DMS 273 treated with DMSO at 0.1 percent for 48 hours (cell line): ENCODE measurements at places on chromosomes 5 and 9.
A peak's percentile ranks its signal among the peaks of the same experiment; 100 is the strongest.

DNA sequence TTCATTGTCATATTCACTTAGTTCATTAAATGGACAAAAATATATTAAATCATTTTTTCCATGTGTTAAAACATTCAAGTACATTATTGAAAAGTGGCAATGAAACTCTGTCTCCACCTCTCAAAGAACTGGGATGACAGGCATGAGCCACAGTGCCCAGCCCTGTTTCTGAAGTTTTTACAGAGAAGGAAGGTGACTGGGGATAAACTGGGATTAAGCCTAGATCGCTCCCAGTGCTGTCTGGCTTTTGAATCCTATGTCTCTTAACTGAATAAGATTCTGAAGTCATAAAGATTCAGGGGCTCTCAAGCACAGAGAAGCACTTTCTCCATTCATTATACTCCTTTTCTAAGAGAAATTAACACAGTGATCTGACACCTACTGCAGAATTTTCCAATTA is 88.3 kb downstream of the SLC38A9 start:
- DNase-seq: no peak

DNA sequence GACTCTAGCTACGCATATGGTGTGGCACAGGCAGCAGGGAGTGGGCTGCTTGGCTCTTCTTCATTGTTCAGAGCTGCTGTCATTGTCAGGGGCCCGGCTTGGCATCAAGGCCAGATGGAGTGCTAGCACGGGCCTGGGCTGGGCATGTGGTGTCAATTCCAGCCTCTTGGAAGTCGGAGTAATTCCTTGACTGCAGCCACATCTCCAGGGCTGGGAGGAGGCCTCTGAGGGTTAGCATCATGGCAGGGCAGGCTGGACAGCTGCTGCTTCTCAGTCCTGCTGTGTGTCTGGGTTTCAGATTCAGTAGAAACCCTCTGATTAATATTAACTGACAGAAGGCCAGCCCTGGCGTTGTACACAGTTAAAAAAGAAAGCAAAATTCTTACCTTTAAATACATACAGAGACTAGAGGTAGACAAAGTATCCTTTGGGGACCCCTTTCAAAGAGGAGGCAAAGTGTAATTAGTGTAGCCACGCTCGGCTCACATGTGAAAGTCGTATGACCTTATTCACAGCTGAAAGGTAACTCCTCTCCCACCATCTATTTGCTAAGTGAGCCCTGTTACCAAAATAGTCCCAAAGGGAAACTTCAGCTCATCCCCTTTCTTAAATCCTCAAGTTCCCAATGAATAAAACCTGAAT is 126.4 kb downstream of the DOCK2 start:
- peak; percentile 83 for DNase-seq

DNA sequence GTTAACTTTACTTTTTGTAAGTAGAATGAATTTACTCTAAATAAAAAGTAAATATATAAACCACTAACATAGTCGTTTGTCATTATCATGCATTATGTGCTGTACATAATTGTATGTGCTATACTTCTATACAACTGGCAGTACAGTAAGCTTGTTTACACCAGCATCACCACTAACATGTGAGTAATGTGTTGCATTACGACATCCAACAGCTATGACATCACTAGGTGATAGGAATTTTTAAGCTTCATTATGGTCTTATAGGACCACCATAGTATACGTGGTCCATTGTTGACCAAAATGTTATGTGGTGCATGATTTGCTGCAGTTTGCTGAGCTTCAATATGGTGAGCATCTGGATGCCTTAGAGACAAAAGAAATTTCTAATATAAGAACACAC is 819.1 kb upstream of the GRAMD2B start:
- DNase-seq: no peak

- DNase-seq: no peak
These were observed 51.6 kb upstream of the TXNDC8 start for GRCh38 chr9:110389148-110389750.

DNA sequence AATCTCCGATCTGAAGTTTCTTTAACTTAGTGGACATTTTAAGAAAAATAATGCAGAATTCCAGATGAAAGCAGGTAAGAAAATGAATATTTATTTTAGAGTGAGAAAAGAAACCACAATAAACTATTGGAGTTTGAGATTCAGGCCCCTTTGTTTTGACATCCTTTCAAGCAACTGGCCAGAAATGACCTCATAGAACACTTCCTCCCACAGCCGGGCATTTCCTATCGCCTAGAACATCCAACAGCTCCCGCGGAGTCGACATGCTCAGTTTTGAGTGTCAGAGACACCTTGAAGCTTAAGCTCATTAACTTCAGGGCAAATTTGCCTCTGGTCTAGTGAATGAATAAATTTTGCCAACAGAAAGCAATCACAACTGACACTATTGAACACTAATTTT is 369.2 kb downstream of the TLE4 start:
- DNase-seq: no peak

- no peak for DNase-seq
These were observed 5.3 kb upstream of the LCP2 start for GRCh38 chr5:170302653-170303501.

DNA sequence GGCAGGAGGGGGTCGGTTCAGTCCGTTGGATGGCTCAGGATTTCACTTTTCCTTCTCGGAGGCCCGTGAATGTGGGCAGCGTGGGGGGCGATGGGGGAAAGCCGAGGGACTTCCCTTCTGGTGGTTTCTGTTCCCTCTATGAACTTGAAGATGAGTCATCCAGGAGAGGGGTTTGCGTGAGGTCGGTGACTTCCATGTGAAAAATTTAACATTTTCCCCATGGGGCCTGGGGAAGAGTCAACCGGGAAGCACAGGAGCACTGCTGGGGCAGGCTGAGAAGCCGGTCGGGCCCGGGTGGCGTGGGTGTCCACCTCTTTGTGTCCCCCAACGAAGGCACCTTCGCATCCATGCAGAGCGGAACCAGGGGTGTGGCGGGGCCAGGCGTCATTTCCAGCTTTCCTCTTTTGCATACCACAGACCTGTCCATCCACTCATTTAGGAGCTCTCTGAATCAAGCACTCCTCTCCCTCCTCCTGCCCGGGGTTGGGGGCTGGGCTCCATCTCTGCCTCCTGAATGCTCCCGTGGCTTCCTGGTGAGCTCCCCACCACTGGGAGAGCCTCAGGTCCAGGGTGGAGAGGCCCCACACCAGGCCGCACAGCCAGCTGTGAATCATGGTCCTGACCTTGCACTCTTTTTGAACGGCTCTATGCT is 68.4 kb downstream of the ANKRD33B start:
- DNase-seq: no peak

- DNase-seq: no peak
These were observed 620.3 kb upstream of the WWC1 start for GRCh38 chr5:167671176-167671575.

DNA sequence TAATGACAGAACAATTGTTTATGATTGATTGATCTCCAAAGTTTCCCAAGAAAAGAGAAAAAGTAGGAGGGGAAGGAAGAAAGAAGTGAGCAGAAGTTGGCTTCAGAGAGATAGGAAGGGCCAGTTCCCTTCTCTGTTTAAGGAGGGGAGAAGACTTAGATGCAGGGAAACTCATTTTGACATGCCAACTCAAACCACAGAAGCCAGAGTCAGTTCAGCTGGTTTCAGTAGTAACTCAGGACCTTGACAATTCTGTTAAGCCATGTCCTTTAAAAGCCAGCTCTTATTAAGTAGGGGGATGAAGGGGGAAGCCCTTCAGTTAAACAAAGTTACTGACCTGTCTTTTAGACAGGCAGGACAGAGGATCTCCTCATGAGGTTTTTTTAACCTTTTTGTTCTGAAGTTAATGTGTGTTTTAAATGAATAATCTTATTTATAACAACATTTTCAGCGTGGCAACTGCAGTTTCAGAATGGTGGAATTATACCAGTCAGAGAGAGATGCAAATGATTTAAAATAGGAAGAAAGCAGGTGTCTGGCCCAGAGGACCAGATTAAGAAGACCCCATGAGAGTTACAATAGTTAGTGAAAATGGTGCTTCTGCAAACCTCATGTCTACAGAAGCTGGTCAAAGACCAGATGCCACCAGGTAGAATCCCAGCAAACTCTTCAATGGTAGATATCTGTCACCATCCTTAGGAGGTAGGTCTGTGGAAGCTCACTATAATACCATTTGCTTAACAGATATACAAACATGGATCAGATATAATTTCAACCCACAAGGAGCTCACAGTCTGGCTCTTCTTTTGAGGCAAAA is 29.3 kb upstream of the ABL1 start:
- no peak for DNase-seq

- DNase-seq: no peak
These were observed 560.7 kb downstream of the HTR1A start for GRCh38 chr5:63401436-63402046.

DNA sequence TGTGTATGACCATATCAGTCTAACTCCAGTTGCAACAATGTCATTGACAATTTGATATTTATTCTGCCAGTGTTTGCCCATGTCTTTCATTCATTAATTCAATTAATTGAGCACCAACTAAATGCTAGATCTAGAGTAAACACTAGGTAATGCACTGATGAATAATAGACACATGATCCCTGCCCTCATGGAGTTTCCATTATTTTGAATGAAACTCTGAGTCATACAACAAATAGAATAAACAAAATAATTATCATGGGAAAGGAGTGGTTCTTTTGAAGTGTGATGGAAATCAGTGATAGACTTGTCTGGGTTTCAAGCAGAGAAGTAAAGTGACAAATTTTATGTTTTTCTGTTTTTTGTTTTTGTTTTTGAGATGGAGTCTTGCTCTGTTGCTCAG is 4.6 kb downstream of the ARHGEF37 start:
- no peak for DNase-seq

GRCh38 chr5:102691434-102691833 is 63.7 kb upstream of the PAM start:
- no peak for DNase-seq

- no peak for DNase-seq
These were observed 46.0 kb downstream of the ENTREP1 start for GRCh38 chr9:69371001-69371400.

GRCh38 chr5:169641253-169641652 is 4.2 kb downstream of the DOCK2 start:
- no peak for DNase-seq

GRCh38 chr9:32677931-32678330 is 42.5 kb upstream of the TAF1L start:
- DNase-seq: no peak

DNA sequence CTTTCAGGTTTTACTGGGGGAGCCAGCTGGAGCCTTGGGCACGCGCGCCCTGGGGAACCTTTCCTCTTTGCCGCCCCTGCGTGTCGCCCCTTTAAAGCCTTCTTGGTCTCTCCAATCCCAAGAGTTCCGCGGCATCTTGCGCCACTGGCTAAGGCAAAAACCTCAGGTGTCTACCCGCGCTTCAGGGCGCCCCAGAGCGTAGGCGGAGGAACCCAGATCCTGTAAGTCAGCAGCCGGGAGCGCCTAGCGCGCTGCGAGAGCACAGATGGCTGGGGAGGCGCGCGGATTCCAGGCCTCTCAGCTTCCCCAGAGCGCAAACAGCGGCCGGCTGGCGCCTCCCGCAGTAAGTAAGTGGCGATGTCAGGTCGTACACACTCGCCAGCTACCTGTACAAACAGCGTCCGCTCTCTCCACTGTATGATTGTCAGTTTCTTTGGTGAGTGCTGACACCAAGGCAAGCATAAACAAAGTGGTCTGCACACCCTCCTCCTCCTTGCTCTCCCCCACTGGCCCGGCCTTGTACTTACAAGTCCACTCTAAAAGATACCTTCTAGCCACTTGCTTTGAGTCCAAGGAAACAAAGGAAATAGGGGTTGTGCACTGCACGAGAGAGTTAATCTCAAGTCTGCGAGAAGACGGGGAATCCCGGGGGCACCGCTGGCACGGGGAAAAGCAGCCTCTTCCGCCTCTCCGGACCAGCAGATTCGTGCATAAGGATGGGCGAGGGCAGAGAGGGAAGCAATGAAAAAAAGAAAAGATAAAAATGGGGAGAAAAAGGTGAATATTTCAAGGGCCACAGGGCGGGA is 2.9 kb downstream of the HTR1A start:
- peak; percentile 86 for DNase-seq

DNA sequence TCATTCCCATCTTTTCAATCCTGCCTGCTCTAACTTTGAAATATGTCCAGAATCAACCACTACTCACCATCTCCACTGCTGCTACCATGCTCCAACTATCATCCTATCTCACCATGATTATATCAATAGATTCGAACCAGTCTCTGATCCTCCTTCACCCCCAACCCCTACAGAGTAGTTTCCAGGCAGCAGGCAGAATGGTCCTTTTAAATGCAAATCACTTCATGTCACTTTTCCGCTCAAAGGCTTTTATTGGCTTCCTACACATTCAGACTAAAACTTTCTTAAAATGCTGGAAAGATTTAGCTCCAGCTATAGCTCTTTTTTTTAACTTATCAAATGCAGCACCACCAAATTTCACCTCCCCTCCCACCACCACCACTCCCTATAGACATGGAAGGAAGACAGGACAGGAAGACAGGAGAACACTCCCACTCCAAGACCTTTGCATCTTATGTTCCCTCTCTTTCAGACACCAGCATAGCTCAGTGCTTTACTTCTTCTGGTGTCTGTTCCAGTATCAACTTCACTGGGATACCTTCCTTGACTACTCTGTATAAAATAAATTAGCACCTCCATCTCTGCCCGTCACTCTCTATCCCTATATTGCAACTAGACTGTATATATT is 9.9 kb upstream of the PPP2R2B start:
- DNase-seq: no peak

DNA sequence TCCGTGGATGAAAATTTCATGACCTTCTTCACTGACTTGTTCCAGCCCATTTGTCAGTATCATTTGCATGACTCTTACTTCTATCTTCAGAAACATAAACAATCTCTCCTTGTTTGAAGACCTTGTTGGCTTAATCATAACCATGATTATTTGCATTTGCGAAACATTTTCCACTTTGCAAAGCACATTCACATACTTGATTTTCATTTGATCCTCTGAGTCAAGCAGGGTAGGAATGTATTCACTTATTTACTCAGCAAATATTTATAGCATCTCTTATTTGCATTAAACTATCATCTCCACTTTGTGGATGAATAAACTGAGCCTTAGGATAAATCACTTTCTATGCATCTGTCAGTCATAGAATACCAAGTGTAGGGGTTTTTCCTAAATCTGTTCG is 343.0 kb upstream of the SGCD start:
- no peak for DNase-seq

GRCh38 chr5:132765311-132766019 is 11.6 kb downstream of the SEPTIN8 start:
- no peak for DNase-seq

GRCh38 chr9:8856396-8857067 is 1057.0 kb upstream of the DMAC1 start:
- no peak for DNase-seq

DNA sequence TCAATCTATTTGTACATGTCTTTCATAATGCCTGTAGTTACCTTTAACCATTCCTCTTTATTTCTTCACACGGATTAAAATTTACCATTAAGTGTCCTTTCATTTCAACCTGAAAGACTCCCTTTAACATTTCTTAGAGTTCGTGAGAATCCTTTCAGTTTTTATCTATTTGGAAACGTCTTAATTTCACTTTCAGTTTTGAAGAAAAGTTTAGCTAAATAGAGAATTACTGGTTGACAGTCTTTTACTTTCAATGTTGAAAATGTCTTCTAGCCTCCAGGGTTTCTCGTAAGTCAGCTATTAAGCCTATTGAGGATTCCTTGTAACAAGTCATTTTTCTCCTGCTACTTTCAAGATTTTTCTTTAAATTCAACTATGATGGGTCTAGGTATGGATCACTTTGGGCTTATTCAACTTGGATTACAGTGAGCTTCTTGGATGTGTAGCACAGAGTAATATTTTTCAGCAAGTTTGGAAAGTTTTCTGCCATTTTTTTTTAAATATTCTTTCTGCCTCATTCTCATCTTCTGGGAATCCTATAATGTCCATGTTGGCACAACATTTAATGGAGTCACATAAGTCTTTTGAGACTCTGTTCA is 48.5 kb downstream of the RFX3 start:
- DNase-seq: no peak

- no peak for DNase-seq
These were observed 587.0 kb downstream of the CDH18 start for GRCh38 chr5:19401032-19401431.
